Activated CD4-positive, alpha-beta T cell treated with anti-CD3 and anti-CD28 coated beads, Interleukin-2, amount 50 U/mL, for 4 hours (primary cell): ENCODE measurements at places on chromosomes 5 and 9.

GRCh38 chr5:164772122-164772521 lies 1266.7 kb downstream of the MAT2B start:
- no peak for DNase-seq

DNA sequence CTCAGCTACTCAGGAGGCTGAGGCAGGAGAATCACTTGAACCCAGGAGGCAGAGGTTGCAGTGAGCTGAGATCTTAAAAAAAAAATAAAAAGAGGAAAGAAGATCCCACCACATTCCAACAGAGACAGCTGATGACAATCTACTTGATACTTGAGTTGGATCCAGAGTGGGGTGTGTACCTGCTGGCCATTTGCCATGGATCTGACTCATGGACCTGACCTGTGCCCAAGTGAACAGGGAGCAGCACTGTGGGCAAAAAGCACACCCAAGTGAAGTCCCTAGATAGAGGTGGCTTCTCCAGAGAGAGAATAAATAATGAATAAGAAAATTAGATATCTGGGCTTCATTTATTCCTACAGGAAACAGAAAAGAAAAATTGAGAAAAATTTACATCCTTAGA lies 81.2 kb upstream of the MIER3 start:
- DNase-seq, result no peak

- no peak for DNase-seq
Observed at GRCh38 chr5:142901476-142902185, 131.5 kb downstream of the ARHGAP26 start.

- no peak for DNase-seq
Observed at GRCh38 chr5:161400583-161400982, 145.9 kb downstream of the GABRB2 start.

DNA sequence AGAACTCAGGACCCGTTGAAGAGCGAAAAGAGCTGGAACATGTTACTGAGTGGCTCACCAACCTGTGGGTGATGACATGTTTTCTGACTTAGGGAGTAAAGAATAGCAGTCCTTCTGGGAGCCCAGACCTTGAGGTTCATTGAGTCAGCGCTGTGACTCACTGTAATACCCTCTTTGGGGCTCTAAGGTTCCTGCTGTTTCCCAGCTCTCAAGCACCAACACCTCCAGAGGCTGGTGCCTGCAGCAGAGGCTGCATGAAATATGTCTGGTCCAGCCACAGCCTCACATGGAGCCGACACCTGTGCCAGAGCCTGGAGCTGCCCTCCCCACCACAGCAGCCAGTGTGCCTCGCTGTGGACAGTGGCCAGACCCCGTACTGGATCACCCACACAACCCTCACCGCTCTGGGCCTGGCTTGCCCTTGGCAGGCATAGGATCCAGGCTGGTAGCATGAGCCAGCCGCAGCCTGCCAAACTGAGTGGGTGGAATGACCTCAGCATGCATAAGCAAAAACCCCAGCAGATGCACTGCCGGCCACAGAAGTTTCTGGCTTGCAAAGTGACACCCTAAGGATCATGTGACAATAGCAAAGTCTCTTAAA lies 143.5 kb upstream of the MRPS30 start:
- no peak for DNase-seq

GRCh38 chr5:42808888-42809611 lies 2.6 kb downstream of the SELENOP start:
- no peak for DNase-seq

GRCh38 chr9:137575364-137575715 lies 3.4 kb downstream of the DPH7 start:
- no peak for DNase-seq

- DNase-seq, result peak; percentile 58
Observed at GRCh38 chr5:36875790-36876298, 725 bp upstream of the NIPBL start.

DNA sequence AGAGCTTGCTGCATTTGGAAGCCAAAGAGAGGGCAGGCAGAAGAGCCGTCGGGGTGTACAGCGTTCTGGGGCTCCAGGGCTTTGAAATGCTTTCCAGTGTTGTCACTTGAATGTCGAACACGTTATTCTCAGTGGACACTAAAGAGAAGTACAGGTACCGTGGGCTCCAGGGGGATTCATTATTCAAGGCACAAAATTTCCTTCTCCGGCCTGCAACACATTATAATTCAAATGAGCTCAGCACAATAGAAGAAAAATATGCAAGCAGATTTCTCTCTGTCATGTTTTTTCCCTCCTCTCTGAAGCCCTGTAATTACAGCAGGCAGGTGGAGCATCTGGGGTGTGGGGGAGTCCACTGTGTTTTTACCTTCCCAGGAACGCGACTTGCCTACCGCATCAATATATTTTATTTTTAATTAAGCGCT lies 293.1 kb downstream of the ZSWIM6 start:
- no peak for DNase-seq

- no peak for DNase-seq
Observed at GRCh38 chr9:561427-561826, 280.1 kb upstream of the DMRT1 start.

DNA sequence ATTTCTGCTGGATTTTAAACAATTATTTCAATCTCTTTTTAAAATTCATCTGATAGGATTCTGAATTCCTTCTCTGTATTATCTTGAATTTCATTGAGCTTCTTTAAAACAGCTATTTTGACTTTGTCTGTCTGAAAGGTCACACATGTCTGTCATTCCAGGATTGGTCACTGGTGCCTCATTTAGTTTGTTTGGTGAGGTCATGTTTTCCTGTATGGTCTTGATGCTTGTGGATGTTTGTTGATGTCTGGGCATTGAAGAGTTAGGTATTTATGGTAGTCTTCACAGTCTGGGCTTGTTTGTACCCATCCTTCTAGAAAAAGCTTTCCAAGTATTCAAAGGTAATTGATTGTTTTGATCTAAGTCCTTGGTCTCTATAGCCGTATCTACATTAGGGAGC lies 39.1 kb downstream of the DENND4C start:
- no peak for DNase-seq

DNA sequence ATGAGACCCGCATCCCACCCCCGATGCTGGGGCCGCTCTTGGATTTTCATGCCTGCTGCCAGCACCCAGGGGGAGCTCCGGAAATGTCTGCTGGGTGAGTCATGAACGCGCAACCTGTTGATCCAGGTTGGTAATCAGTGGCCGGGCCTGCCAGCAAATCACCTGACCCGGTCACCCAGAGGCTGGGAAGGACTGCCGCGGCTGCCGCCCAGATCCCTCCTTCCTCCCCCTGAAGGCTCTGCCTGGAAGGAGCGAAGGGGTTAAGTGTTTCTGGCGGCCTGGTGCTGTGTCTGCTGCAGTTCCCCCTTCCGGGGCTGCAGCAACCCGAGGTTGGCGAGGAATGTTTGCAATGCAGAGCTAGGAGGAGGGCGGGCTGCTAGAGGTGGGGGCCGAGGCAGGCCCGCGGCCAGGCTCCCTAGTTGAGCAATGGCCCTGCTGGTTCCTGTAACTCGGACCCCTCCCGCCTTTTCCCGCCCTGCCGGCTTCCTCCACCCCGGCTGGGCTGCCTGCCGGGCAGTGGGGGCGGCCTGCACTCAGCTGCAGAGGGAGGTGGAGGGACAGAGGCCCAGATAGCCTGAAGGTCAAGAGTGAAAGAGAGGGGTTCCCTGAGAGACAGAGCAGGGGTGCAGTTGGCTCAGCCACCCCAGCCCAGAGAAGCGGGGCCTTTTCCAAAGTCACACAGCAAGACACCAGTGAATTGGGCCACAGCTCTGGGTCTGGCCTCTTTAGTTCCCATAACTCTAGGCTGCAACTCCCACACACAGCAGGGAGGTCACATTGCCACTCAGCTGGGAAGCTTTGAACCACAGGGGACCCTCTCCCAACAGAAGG lies 156.3 kb upstream of the IER5L start:
- DNase-seq, result no peak

GRCh38 chr9:83144492-83144891 lies 81.5 kb upstream of the RASEF start:
- DNase-seq, result no peak

DNA sequence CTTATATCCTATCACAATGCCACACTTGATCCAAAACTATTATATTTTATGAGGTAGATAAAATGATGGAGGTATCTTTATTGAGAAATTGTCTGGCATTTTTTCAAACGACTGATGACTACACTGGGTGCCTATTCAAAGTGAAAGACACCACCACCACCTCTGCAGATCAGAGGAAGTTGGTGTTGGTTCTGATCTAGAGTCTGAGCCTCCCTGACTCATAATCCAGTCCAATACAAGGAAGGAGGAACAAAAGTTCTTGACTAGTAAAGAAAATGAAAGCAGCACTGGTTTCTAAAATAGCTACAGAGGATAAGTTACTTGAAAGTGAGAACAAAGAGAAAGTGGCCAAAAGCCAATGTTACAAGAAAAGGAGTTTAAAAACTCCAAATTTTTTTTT lies 139.9 kb downstream of the RFX3 start:
- DNase-seq, result no peak

DNA sequence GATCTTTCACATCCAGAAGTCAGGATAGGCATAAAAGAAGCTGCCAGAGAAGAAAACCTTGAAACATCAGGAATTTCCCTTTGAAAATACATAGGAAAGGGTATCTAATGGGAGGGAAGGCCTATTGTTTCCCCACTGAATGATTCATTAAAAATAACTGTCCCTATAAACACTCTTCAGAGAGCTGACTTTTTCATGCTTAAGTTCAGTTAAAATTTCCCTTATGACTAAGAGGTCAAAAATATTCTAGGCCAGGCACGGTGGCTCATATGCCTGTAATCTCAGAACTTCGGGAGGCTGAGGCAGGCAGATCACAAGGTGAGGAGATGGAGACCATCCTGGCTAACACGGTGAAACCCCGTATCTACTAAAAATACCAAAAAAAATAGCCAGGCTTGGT lies 499.5 kb downstream of the ENC1 start:
- no peak for DNase-seq

GRCh38 chr5:139453683-139454567 lies 8.6 kb downstream of the ECSCR start:
- DNase-seq, result peak; percentile 42
